ENCODE measurements at places on chromosomes 7 and 10.
A peak's percentile ranks its signal among the peaks of the same experiment; 100 is the strongest.

- peak; percentile 47 for DNase-seq
Observed at GRCh38 chr10:90751107-90751997, 106.5 kb downstream of the HTR7 start.

- no peak for DNase-seq
Observed at GRCh38 chr7:132942701-132943100, 139.2 kb downstream of the CHCHD3 start.

DNA sequence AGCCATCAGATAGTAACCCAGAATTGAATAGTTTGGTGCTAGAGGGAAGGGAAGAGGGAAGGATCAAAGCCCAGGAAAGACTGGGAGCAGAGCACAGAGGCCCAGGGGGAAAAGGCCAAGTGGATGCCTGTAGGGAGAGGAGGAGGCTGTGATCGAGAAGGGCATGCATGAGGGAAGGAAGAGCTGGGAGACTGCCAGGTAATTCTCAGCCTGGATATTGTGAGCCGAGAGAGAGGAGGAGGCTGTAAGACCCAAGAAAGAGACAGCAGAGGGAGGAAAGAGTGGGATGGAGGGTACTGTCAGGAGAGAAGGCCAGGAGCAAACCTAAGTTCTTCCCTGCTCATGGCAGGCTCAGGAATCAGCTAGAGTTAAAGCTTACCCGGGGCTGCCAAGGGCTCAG, 178.2 kb downstream of the CCDC3 start:
- DNase-seq, result no peak

DNA sequence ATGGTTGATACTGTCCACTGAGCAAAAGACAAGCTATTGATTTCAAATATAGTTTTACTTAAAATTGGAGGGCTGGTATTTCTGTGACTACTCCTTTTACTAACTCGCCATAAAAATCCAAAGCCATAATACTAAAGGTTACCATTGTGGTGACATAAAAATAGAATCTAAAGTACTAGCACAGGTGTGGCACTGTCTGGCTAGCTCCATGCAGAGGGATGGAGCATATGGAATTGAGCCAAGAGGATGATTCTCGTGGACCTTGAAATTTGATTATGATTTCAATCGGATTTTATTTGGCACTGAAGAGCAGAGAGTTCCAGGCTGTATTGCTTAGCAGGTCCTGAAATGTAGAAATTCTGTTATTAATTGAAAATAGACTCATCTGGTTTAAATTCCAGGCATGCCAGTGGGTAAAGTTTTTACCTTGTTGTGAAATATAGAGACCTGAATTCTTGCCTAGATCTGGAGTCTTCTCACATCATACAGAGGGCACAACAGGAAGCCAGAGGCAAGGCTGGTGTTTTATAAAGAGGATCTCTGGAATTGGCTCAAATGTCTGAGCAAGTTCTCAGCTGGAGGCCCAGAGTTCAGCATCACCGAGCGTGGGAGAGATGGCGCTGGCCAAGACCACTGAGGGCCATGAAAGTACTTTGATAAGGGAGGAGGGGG, 29.9 kb upstream of the DLD start:
- DNase-seq, result peak; percentile 27

DNA sequence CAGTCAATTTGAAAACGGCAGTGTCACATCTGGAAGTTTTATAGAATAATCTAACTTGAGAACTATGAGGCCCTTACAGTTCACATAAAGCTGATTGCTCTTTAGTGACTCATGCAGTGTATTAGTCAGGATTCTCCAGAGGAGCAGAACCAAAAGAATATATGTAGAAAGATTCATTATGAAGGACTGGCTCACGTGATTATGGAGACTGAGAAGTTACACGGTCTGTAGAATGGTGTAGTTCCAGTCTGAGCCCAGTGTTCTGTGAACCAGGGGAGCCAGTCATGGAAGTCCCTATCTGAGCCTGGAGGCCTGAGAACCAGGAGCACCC, 21.5 kb downstream of the RBM33 start:
- DNase-seq, result peak; percentile 71

DNA sequence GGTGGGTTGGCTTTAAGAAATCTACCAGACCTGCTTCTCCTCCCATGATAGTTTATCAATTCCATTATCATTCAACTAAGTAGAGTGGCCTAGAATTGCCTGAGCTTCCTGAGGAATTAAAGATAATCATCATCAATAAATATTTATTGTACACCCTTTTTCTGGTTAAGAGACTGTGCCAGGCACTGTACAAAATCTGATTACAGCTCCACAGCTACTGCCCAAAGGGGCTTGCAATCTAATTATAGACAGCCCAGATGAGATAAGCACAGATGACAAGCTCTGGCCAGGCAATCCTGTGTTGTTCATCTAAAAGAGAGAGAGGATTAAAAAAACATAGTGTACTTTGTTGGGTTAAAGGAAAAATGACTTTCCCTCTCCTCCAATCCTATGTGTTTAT, 586.4 kb downstream of the GATA3 start:
- no peak for DNase-seq

GRCh38 chr10:60170250-60170649, 219.4 kb downstream of the ANK3 start:
- DNase-seq, result no peak

DNA sequence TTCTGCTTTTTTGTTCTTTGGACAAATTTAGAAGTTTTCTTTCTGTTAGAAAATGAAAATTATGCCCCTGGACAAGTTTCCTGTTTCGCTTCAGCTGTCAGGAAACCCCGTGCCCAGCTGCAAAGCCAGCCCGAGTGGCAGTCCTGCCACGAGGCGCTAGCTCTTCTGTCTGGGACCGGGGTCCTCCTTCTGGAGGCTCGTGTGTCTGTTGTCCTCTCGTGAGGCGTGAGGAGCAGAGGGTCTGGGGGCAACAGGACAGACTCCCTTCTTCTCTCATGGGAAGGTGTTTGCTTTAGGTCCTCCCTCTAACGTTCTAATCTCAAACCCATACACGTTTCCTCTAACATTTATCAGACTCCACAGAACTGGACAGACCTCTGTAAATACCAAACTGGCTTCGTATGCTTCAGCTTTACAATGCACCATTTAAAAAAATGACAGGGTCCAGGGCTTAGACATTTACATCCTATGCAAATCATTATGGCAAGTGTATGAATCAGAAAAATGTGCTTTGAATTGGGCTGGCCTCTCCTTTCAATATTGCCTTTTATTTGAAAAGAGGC, 184.5 kb upstream of the SHH start:
- DNase-seq, result no peak

DNA sequence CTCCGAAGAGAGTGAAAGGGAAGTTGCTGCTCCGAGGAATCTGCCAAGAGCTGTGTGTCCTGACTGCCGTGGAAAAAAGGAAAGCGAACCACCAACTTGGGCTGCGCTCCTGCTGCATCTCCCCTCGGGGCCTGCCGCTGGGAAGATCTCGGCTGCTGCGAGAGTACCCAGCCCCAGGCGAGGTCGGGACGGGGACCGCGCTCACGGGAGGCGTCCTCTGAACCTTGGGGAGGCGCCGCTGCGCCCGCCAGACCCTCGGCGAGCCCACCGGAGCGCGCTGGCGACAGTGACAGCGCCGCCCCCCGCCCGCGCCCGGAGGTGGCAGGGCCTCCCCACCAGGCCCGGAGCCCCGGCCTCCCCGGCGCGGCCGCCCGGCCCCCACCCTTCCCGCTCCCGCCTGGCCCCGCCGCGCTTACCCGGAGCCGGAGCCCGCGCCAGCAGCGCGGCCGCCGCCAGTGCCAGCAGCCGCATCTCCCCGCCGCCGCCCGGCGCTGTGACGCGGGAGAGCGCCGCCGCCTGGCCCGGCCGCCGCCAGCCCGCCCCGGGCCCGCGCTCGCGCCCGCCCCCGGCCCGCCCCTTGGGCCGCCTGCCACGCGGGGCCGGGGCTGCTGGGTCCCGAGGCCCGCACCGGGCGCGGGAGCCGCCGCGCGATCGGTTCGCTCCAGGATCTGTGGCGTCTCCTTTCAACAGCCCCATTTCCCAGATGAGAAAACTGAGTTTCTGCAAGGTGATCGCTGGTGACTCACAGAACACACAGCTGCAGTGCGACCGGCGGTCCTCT, at the start of gene VSTM4:
TSS of gene VSTM4 (minus strand) at position 508 of the 781 bp plus-strand sequence. CDS start at position 471, 37 bp downstream.
- peak; percentile 92 for DNase-seq

GRCh38 chr7:72058579-72058978, 353.6 kb downstream of the CALN1 start:
- DNase-seq, result no peak

- peak; percentile 77 for DNase-seq
Observed at GRCh38 chr10:99364125-99364524, 35.0 kb downstream of the CNNM1 start.

- DNase-seq, result no peak
Observed at GRCh38 chr10:44193567-44194220, 191.2 kb downstream of the CXCL12 start.

- no peak for DNase-seq
Observed at GRCh38 chr10:119418362-119418761, 124.2 kb downstream of the RGS10 start.

- DNase-seq, result no peak
Observed at GRCh38 chr10:7906128-7906527, 87.8 kb downstream of the TAF3 start.

DNA sequence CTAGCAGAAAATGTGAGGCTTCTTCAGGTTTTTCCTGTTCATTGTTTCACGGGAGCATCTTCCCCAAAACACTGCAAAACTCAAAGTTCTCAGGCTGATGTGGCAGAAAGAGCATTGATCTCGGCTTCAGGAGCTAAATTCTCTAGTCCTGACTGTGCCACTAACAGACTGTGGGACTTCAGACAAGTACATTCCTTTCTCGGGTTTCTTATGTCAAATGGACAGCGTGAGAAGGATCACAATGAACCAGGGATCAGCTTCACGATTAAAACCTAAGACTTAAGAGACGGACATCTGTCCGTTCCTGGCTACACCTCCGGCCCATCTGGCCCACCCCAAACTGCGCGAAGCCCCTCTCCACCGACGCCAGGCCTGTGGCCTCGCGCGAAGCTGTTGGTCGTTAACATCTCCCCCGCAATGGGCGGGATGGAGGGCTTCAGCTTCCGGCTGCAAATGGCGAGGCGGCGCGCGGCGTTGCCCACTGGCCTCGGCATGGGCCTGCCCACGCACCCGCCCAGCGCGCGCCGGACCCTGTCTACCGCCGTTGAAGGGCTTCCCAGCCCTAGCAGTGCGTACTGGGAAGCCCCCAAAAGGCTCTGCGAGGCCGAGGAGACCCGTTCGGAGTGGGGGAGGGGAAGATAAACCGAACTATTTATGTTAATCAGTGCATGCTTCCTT, 549 bp upstream of the DDX50 start:
- DNase-seq, result peak; percentile 81

DNA sequence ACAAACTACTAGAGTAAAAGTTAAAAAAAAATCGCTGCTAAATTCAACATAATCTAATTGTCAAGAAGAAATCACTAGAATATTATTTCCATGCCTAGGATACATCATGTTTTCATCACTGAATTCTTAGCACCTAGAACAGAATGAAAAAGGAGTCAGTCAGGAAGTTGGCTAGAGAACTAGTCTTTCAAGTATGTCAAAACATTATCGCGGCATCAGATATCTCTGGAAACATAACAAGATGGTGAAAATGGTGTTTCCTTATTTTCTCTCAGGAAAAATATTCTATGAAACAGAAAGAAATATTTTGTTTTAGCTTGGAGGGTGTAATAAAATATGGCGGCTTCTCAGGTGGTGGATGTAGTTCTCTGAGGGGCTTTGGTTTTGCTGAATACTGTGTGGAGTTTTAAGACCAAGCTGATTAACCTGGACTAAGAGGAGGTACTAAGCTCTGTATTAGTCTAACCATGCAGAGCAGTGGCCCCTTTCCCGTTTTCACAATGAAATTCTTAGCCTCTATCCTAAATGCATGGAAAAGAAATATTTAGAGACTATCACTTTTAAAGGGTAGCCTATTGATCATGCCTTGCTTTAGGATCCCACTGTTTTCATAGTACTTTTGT, 205.6 kb downstream of the MDFIC start:
- DNase-seq, result no peak

DNA sequence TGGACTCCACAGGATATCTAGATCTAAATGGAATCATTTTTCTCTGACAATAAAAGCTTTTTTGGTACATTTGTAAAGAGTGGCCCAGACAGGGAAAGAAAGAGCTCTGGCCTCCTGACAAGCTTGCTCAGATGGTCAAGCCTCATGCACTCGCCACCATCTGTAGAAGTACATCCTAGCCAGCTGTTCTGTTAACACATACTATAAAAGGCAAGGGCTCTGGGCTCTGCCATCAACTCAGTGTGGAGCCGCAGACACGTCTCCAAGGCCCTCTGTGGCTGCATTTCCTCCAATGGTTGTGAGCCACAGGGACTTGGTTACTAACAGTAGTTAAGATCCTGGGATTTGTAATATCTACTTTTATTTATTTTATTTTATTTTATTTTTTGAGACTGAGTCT, 70.8 kb upstream of the KDM7A start:
- no peak for DNase-seq

DNA sequence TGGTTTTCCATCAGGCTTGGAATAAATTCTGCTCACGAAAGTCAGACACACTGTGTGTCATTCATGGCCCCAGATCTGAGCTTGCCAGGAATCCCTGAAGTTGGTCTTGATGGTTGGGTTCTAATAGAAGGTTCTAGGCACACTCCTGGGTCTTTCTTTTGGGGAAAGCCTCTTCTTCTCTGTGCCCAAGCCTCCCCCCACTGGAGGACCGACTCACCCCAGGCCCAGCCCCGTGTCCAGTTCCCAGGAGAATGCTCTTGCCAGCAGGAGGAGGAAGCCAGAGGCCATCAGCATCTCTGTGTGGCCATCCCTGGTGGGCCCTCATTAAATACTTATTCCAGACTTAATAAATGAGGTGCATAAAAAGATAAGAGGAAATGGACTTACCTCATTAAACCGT, 548.0 kb downstream of the TCERG1L start:
- DNase-seq, result no peak

DNA sequence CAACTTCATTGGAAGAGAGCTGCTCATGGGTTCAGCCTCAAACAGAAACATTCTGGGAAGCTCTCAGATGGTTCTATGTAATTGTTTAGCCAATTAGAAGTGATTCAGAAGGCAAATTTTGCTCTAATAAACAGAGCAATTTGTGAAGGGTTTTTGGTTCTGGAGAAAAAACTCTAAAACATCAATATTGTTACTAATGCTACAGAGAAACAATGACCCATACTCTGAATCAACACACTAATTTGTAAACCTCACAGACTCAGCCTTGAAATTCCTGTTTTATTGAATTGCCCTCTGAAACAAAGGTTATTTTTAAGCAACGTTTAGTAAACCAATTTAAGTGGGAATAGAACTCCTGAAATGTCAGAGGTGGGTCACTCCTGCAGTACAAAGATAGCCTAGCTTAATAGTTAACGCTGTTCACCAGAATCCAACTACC, 171.6 kb upstream of the SVIL start:
- DNase-seq, result no peak

GRCh38 chr10:52027055-52027705, 286.9 kb upstream of the DKK1 start:
- no peak for DNase-seq

- DNase-seq, result no peak
Observed at GRCh38 chr10:24879861-24880260, 72.5 kb downstream of the PRTFDC1 start.

GRCh38 chr10:101961591-101962498, 94.1 kb downstream of the ARMH3 start:
- peak; percentile 62 for DNase-seq

GRCh38 chr7:95517458-95517857, 31.7 kb downstream of the ASB4 start:
- no peak for DNase-seq

GRCh38 chr10:5479481-5480161, 19.7 kb downstream of the CALML5 start:
- no peak for DNase-seq

- peak; percentile 52 for DNase-seq
Observed at GRCh38 chr7:139358541-139359365, 941 bp upstream of the LUC7L2 start.

- no peak for DNase-seq
Observed at GRCh38 chr7:630111-630511, 96.4 kb upstream of the DNAAF5 start.

Data from GM03348 (cell line).